Right lung (tissue), 10 donors: ENCODE measurements at places on chromosomes 12 and 14.

GRCh38 chr14:101233021-101233366, 328.3 kb upstream of the DIO3 start:
- no peak for DNase-seq

- no peak for DNase-seq
These were observed 9.3 kb upstream of the USP15 start for GRCh38 chr12:62250671-62251608.

DNA sequence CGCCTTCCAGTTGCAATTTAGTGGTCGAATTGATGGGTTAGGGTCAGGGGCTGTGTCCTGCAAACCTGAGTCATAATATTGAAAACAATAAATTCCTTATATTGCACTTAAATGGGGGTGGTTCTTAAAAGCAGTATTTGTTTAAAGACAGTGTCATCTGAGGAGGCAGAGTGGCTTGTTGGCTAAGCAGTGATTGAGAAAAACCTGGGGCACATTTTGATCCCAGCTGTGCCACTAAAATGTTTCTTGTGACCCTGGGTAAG, 48.4 kb downstream of the FBXW8 start:
- no peak for DNase-seq

DNA sequence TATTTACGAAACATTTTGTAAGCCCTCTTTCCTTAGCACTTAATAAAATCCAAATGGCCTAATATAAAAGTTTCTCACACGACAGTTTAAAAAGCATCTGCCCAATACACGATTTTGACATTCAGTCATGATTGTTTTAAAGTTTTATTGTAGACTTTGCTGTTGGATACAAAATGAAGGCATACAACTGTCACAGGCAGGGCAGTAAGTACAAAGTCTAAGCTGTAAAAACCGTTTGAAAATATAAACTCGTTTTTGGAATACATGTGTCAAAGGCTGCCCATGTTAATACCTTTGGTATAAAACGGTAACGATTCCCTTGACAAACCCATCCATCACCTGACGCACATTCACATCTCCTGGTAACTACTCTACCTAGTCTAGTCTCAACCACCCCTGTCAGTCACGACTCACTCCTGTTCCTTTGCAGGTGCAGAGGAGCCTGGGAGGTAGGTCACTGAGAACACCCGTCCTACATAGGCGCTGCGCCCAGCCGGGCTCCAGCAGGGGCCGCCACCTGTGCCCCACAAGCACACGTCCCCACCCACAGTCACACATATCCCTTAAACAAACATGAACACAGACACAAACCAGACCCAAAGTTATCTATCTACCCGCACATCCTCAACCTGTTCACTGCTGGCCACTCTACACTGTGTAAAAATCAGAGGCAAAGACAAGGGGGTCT, 27.1 kb downstream of the KCTD10 start:
- DNase-seq: no peak

- DNase-seq: no peak
These were observed 68.8 kb downstream of the RERG start for GRCh38 chr12:15152456-15152855.

DNA sequence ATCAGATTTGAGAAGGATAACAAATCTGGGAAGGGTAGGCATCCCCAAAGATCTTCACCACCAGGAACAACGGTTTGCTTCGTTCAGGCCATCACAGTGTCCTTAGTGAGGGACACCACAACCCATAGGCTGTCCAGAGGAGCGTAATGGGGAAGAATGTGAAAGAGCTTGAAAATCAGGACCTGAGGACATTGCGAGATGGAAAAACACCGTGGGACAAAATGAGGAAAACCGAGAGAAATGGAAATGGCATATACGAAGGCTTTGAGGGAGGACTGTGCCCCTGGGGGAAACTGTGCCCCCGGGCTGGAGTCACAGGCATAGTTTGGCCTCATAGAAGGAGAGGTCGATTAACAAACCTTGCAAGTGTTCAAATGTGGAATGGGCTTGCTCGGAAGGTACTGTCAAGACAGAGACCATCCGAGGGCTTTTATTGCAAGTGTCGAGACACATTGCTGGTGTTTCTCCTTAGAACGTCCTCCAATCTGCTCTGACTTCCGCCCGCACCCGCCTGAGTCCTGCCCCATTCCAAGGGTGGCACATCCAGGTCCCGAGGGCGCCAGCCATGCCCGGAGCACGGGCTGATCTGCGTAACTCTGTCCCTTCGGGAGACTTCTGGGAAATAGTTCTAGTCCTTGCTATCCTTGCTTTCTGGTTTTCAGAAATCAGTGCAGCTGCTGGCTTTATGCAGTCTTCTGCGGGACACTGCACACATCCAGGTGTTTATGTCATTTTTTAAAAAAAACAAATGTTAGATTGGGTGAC, 885 bp upstream of the PALS1 start:
- DNase-seq: no peak

GRCh38 chr14:84864548-84865271, 665.2 kb upstream of the FLRT2 start:
- DNase-seq: no peak
